ENCODE measurements at places on chromosomes 7 and 10.

DNA sequence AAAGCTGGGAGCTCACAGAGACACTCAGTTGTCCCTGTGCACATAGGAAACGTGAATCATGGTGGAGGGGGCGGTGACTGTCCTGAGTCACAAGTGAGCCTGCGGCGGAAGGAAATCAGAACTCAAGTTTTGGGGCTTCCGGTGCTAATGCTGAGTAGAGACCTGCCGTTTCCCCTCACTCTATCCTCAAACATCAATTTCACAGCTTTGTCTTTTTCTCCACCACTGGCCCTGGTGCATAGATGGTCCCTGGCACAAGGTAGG, 21.9 kb downstream of the ADCYAP1R1 start:
- H3K4me1 ChIP-seq, result no peaks in the 10 kb centered on the region
- H3K36me3 ChIP-seq, result no peaks in the 10 kb centered on the region
- no peaks in the 10 kb centered on the region for H3K27me3 ChIP-seq
- DNase-seq, result no peak
- no peak overlapping the region for H3K4me3 ChIP-seq

GRCh38 chr7:127530148-127530547, 55.2 kb downstream of the GCC1 start:
- H3K27ac ChIP-seq, result no peak overlapping the region
- no peaks in the 10 kb centered on the region for H3K36me3 ChIP-seq
- H3K4me3 ChIP-seq, result no peak overlapping the region
- no peak for DNase-seq
- no peaks in the 10 kb centered on the region for H3K27me3 ChIP-seq
- no peaks in the 10 kb centered on the region for H3K4me1 ChIP-seq

DNA sequence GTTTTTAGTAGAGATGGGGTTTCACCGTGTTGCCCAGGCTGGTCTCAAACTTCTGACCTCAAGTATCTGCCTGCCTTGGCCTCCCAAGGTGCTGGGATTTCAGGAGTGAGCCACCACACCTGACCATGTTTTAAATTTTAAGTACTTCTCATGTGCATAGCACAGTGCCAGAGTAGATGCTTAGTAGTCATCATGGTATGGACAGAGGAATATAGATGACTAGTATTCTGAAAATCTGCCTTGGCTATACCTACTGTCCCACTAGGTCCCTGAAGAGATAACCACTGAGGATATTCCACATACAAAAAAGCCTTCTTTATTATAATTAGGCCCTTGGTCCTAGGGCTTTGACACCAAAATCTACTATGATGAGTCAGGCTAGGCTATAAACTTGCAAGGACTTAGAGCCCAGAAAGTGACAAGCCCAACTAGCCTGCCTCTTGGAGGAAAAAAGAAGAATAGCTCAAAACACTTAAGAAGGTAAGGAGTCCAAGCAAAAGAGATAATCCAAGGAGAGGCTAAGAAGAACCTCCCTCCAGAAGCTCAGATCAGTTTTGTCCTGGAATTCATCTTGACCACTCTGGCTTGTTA, 34.0 kb downstream of the LUC7L2 start:
- H3K27me3 ChIP-seq, result no peaks in the 10 kb centered on the region
- DNase-seq, result no peak
- no peak overlapping the region for H3K27ac ChIP-seq

- H3K36me3 ChIP-seq, result no peaks in the 10 kb centered on the region
- H3K27me3 ChIP-seq, result no peaks in the 10 kb centered on the region
- H3K27ac ChIP-seq, result no peak overlapping the region
Observed at GRCh38 chr7:94477878-94478277, 31.7 kb upstream of the CASD1 start.

- H3K4me3 ChIP-seq, result no peak overlapping the region
- H3K27ac ChIP-seq, result no peak overlapping the region
- H3K27me3 ChIP-seq, result no peaks in the 10 kb centered on the region
- no peak for DNase-seq
- H3K4me1 ChIP-seq, result no peaks in the 10 kb centered on the region
- H3K36me3 ChIP-seq, result no peaks in the 10 kb centered on the region
Observed at GRCh38 chr7:14851610-14852009, 50.9 kb downstream of the DGKB start.

GRCh38 chr7:129110258-129110981, 34.1 kb upstream of the TSPAN33 start:
- H3K27me3 ChIP-seq, result no peaks in the 10 kb centered on the region
- H3K36me3 ChIP-seq, result no peaks in the 10 kb centered on the region
- H3K4me1 ChIP-seq, result no peaks in the 10 kb centered on the region
- H3K27ac ChIP-seq, result no peak overlapping the region

DNA sequence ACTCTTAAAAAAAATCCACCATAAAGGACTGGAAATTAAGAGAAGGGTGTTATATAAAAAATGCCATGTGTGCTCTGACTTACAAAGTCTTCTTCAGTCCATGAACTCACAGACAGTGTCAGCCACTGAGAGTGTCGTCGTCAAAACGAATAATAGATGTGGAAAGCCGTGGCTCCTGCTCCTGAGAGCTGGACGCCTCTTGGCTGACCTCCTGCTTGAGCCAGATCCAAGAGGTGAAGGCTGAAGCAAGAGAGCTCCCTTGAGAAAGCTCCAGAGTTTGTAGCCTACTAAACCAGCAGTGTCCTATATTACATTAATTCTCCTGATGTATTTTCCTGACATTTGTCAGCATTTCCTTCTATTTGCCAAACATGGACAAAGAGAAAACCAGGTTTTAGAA, 234.3 kb upstream of the C7orf33 start:
- H3K4me3 ChIP-seq, result no peak overlapping the region
- no peaks in the 10 kb centered on the region for H3K27me3 ChIP-seq
- no peak overlapping the region for H3K27ac ChIP-seq
- H3K4me1 ChIP-seq, result no peaks in the 10 kb centered on the region
- DNase-seq, result no peak

DNA sequence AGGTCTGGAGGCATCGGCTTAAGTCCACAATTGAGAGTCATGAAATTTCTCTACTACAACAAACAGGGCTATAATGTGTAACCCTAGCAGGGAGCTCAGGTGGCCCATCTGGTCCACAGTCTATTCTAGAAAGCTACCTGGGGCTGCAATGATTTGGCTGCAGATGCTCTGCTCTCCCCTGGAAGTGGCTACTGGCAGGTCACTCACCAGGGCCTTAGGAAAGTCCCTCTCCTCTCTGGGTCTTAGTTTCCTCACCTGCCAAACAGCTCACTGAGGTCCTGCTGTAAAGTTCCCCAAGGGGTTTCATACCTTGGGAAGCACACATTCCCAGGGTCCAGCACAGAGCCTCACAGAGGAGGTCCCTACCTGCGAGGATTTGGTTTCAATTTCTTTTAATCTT, 2.5 kb downstream of the IGFBP3 start:
- peaks cover 9% of the 10 kb centered on the region for H3K4me1 ChIP-seq
- DNase-seq, result no peak
- no peak overlapping the region for H3K4me3 ChIP-seq
- H3K36me3 ChIP-seq, result no peaks in the 10 kb centered on the region
- peaks cover 20% of the 10 kb centered on the region for H3K27me3 ChIP-seq

DNA sequence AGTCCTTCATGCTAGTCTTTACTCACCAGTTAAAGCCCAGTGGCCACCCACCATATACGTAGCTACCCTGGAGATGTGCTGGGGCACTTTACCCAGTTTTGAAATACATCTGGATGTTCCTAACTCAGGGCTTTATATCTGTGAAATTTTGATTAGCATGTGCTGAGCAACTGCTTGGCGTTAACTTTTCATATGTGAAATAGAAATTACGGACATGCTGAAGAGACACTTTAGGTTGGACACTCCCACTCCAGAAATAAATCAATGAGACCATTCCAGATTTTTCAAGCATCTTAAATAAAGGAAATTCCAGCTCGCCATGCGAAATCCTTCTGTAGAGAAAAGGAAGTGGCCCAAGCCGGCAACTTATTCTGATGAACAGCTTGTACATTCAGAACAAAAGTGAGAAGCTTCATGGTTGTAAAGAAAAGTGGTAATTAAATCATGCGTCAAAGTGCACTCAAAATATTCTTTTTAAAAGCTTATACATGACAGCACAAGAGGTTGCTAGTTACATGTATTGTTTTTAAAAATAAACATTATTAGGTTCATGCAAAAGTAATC, 153.5 kb upstream of the ITGB1 start:
- H3K27me3 ChIP-seq, result no peaks in the 10 kb centered on the region
- DNase-seq, result no peak
- no peak overlapping the region for H3K4me3 ChIP-seq
- peak overlapping the region; percentile 74 for H3K27ac ChIP-seq
- peaks cover 75% of the 10 kb centered on the region for H3K4me1 ChIP-seq

GRCh38 chr7:134396031-134396430, 62.9 kb downstream of the AKR1B1 start:
- no peak for DNase-seq
- no peaks in the 10 kb centered on the region for H3K36me3 ChIP-seq
- no peaks in the 10 kb centered on the region for H3K27me3 ChIP-seq

DNA sequence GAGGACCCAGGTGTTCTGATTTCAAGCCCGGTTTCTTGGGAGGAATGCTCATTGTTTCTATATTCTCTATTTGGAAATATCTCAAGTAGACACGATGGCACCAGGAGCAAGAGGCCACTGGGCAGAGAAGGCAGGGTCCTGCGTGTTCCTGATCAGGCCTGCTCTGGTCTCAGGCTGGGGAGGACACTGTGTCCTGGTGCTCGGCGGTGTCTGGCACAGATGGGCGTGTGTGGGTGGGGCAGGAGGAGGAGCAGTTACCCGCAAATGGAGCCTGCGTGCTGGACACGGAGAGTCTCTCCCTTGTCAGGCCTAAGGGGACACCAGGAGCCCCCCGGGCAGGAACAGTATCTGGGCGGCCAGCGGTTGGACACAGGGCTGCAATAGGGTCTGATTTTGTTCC, 25.9 kb upstream of the GOLGA7B start:
- DNase-seq, result no peak
- H3K27ac ChIP-seq, result no peak overlapping the region
- H3K36me3 ChIP-seq, result no peaks in the 10 kb centered on the region
- no peaks in the 10 kb centered on the region for H3K27me3 ChIP-seq
- peaks cover 6% of the 10 kb centered on the region for H3K4me1 ChIP-seq

DNA sequence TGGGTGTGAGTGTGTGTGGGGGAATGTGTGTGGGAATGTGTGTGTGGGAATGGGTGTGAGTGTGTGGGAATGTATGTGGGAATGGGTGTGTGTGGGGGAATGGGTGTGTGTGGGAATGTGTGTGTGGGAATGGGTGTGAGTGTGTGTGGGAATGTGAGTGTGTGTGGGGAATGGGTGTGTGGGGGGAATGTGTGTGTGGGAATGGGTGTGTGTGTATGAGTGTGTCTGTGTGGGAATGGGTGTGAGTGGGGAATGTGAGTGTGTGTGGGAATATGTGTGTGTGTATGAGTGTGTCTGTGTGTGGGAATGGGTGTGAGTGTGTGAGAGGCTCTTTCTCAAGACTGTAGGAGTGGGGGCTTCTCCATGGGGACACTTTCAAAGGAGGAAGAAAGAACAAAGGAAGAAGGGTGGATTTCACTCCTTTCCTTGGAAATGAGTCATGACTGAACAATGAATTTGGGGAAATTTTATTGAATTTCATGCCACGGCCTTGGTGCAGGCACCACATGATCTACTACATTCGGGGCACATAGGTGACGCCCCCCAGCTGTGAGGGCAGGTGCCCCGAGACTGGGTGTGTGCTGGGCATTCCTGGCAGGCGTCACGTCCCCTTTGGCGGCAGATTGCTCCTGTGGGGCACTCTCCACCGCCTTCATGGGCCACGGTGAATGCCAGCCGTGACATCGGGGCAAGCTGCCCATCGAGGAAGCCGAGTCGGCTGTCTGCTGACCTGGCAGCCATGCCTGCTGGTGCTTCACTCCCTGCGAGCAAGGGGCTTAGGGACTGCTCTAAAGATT, 88.8 kb upstream of the INSIG1 start:
- no peak for DNase-seq
- H3K4me1 ChIP-seq, result peaks cover 19% of the 10 kb centered on the region
- H3K4me3 ChIP-seq, result no peak overlapping the region
- no peaks in the 10 kb centered on the region for H3K27me3 ChIP-seq
- no peak overlapping the region for H3K27ac ChIP-seq
- H3K36me3 ChIP-seq, result no peaks in the 10 kb centered on the region

All from effector memory CD4-positive, alpha-beta T cell (primary cell).